ENCODE measurements at places on chromosomes 12 and 14.

DNA sequence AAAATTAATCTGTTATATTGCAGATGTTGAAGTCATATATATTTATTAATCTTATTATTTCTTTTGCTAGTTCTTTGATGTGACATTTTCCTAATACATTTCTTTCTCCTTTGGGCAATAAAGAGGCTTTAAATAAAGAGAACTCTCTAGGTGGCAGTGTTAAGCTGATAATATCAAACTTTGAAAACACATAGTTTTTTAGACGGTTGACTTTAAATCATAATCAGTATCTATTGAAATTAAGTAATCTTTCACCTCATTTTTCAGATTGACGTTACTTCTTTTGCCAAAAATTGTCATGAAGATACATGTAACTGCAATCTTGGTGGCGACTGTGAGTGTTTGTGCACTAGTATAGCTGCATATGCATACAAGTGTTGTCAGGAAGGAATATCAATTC lies 130.8 kb upstream of the PTPRQ start:
- DNase-seq, result no peak

GRCh38 chr12:40634517-40635131 lies 57.6 kb upstream of the CNTN1 start:
- no peak for DNase-seq

- DNase-seq, result no peak
These were observed 5.6 kb upstream of the LHX5 start for GRCh38 chr12:113477171-113477841.

GRCh38 chr14:34605461-34605860 lies 24.5 kb downstream of the SNX6 start:
- no peak for DNase-seq
